Hypothalamus (tissue), 51 donors: ENCODE measurements at places on chromosomes 3 and 15.

DNA sequence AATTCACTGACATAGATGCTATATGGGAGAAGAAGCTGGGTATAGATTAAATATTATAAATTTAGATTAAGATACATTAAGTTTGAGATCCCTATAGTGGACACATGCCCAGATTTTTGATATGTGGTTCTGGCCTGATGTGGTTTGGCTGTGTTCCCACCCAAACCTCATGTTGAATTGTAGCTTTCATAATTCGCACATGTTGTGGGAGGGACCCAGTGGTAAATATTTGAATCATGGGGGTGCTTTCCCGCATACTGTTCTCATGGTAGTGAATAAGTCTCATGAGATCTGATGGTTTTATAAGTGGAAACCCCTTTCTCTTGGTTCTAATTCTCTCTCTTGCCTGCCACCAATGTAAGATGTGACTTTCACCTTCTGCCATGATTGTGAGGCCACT, 189.4 kb upstream of the CD96 start:
- no peak for DNase-seq

- no peak for DNase-seq
These were observed 5.9 kb downstream of the TOP2B start for GRCh38 chr3:25658836-25659235.

- no peak for DNase-seq
These were observed 8.6 kb upstream of the SCAPER start for GRCh38 chr15:76913737-76914136.

DNA sequence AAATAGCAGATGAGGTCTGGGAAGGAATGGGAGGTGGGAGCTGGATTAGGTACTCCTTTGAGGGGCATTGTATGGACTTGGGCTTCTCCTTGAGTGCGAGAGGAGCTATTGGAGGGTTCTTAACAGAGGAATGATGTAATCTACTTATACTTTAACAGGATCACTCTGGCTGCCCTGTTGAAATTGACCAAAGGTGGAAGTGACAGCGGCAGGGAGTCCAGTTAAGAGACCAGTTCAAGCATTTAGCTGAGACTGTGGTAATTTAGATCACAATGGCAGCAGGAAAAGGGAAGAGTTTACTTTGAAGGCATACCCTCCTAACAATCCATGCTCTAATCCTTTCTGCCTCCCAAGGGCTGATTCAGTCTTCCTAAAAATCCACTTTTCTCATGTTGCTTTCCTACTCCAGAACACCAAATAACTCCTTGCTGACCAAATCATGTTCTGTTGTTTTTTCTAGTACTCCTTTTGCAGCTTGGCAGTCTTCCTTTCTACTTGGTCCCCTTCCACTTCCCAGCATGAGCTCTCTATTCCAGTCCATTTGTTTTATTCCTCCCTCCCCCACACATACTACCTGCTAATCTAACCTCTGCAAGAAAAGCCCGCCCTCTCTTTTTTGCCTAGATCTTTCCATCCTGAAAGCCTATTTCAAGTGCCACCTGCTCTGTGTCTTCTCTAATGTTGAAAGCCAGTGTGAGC, 139.4 kb downstream of the NECTIN3 start:
- DNase-seq, result no peak

DNA sequence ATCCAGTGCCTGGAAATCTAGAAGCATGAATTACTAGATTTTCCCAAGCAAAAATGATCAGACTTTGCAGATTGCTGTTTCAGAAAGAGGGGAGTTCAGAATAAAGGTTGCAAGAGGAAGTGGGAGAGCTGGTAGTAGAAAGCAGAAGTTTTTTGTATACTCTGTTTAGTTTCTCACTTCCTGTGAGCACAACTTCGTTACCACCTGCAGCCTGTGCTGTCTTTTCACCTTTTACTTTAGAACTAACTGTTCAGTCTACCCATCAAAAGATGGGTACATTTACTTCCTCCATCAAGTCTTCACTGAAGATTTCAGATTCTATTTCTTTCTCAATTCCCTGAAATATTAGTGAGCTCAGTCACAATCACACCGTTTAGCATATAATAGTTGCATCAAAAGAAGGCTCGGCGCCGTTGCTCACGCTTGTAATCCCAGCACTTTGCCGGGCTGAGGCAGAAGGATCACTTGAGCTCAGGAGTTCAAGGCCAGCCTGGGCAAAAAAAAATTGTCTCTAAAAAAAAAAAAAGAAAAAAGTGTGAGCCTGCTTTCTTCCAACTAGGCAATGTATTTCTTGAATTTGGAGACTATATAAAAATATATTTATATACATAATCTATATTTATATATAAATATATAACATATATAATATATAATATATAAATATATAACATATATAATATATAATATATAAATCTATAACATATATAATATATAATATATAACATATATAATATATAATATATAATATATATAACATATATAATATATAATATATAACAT, 1.8 kb upstream of the CEP97 start:
- no peak for DNase-seq

DNA sequence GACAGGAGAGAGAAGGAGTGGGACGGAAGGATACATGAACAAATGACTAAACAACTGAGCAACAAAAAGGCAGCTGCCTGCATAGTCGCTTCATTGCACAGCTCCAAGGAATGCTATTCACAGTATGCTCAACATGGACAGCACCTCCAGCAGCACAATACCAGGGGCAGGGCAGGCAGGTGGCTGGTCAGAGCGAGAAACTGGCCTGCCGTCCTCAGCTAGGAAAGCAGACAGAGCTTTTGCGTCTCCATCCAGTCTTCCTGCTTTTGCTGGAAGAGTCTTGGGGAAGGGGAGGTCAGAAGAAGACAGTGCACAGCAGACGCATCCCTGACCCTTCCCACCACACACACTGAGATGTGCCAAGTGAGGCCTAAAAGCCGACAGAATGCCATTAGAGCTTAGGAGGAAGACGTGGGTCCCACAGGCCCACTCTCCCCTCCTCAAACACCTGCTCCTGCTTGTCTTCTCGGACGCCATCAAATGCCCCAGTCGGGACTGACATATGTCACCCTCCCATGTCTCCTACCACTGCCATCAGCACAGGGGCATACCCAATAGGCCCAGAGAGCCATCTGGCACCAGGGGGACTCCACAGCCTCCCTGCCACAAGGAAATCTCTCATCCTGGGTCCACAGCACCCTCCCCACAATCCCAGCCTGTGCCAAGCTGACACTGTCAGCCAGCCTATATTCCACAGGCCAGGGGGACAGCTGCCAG, 3.9 kb downstream of the RAB6B start:
- no peak for DNase-seq

DNA sequence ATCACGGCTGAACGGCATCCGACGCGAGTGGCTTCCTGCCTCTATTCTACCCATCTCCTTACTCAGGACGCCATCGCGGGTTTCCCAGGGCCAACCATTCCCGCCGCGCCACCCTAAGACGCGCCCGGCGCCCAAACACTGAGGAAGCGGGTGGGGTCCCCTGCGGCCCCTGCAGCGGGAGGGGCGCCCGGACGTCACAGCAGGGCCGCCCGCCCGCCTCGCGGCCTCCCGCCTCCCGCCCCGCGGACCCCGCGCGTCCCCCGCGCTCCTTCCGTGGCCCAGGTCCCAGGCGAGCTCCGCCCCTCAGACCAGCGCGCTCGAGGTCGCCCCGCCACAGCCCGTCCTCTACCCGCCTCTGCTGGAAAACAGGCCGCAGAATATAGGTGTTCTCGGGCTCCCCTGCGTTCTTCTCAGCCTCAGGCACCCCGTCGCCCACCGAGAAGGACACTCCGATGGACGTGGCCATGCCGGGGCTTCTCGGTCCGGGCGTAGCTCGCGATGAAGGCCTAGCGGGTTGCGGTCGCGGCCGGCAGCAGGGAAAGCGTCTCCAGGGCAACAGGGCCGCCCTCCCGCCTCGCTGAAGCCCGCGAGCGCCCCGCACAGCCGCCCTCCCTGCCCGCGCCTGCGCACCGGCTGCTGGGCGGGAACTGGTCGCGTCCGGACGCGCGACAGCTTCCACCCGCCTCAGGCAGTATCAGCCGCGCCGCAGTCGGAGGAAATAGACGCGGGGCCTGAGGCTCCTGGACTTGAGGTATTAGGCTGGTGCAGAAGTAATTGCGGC, at the start of gene DYNLT2B:
Gene DYNLT2B, minus strand, starts transcription at position 554 of the 781 bp plus-strand sequence. Its CDS starts 88 bp downstream, at position 466.
- DNase-seq, result peak; percentile 82

DNA sequence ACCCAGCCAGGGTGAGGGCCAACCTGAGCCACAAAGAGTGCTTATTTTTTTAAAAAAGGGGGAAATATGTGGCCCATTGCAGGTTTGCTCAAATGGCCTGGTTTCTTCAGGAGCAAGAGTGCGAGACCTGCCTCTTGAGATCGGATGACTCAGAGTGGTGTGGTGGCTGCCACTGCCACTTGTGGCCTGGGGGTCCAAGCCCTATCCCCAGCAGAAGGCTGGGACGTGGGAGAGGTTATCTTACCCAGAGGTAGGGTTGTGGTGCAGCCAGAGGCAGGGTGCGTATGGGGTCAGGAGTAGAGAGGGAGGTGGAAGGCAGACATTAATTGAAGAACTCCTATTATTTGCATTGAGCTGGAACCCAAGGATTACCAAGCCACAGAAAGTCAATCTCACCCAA, 83.2 kb upstream of the SMAD3 start:
- no peak for DNase-seq

- no peak for DNase-seq
These were observed 172.9 kb upstream of the TSPAN3 start for GRCh38 chr15:77243716-77244401.

- no peak for DNase-seq
These were observed 6.1 kb upstream of the MESP2 start for GRCh38 chr15:89770041-89770440.

DNA sequence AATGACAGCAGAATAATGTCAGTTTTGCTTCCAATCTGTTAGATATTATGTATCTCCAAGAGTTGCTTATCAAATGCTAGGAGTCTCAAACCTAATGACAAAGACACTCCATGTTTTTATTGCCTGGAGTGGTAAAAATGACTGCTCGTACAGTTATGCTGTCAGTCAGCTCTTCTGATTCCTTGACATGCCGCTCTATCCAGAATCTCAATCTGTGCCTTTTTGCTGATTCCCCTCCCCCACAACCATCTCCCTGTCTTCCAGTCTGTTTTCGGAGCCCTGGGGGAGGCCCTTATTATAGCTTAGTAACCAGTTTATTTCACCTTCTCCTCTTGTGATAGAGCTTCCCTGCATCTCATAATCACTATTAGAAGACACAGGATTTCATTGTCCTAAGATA, 2.6 kb downstream of the MKRN2 start:
- no peak for DNase-seq

GRCh38 chr3:117253636-117254035, 544.1 kb downstream of the TUSC7 start:
- no peak for DNase-seq

DNA sequence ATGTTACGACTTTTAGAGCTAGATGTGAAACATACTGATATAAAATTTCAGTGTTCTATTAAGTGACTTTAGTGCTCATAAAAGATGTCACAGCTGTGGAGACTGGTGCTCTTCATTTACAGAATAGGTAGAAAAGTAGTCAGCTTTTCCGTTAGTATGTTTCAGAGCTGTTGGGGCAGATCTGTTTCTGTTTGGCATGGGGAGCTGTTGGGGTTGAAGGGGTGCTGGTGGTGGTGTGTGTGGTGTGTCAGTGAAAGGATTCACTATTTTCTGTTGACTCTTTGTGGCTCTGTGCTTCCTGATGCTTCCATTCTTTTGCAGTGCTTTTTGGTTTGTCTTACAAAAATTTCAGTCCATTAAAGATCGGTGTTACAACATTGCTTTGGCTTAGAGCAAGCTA, 3.2 kb downstream of the UBE2E2 start:
- DNase-seq, result no peak

DNA sequence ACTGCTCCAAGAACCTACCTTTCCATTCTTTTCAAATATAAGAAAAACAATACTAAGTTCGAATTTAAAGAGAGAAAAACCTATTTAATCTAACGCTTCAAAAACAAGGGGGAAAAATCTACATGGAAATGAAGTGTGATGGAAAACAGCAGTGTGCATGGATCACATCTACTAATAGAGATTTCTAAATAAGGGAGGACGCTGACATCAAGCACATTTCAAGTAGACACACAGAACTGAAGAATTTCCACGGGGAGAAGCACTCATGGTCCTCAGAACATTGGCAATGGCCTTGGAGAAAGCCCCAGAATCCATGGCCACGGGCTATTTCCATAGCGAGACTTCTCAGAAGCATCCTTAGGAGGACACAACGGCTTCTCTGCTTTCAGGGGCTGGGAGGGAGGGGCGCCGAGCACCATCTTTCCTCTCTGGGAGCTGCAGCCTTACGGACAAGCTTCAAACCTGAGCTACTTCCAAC, 1.0 kb downstream of the TASOR start:
- no peak for DNase-seq

DNA sequence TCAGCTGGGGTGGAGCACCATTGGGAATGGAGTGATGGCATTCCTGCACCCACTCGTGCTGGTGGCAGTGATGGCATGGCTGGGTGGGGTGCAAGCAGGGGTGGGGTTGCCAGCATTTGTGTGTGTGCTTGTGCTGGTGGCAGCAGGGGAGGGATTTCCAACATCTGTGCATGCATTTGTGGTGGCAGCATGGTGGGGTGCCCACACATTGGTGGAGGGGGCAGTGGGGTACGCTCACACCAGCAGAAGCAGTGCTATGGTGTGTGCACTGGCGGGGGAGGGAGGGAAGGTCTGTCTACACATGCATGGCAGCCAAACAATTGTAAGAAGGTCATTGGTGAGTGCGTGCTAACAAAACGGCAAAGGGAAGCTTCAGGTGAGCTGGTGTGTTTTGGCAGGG, 76.7 kb upstream of the NUDT16 start:
- no peak for DNase-seq

DNA sequence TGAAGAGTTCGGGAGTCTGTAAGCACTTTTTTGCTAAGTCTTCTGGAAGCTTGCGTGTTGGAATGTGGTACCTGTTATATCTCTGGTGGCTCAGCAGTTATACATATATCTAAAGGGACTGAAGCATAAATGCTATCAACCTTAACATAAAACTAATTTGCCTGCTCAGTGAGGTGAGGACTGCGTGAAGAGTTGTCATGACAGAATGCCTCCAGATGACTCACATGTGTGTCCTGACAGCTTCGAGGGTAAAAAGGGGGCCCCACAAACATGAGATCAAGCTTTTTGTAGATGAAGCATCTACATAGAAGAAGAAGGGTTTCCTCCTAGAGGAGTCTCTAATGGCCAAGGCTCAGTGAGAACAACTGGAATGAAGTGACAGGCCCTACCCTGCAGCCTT, 88.8 kb upstream of the C3orf80 start:
- DNase-seq, result no peak

- no peak for DNase-seq
These were observed 276.9 kb upstream of the IL12A start for GRCh38 chr3:159711560-159712333.

DNA sequence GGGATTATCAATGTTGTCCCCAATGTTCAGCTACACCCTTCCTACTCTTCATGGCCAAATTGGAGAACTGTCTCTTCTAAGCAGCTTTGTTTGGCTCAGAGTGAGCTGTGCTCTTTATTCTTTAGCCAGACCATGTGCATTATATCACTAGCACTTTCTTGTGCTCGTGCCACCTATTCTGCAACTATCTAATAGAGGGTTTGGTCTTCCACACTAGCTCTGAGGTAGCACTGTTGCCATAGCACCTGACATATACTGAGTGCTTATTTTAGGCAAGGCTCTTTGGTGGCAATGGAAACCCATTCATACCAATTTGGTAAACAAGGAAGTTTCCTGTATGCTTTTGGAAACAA, 394.3 kb upstream of the C2CD4B start:
- no peak for DNase-seq

GRCh38 chr15:85642065-85642692, 152.5 kb downstream of the KLHL25 start:
- DNase-seq, result no peak
